Transverse colon (tissue), 4 donors: ENCODE measurements at places on chromosomes 16 and 17. TPM values are rescaled to one million over a fixed set of nuclear protein-coding genes. Genes with fewer than 3 reads are reported as not detected.

Gene MILR1
- total RNA-seq, result not detected

Gene IL21R
- 0.20 TPM for total RNA-seq

Gene NDRG4
- 4.3 TPM for total RNA-seq

Gene KRT14
- not detected for total RNA-seq

GRCh38 chr17:66398059-66398458 is 95.6 kb downstream of the PRKCA start:
- H3K4me1 ChIP-seq, result peaks cover 26% of the 10 kb centered on the region
- DNase-seq, result no peak
- no peak overlapping the region for H3K27ac ChIP-seq
- H3K27me3 ChIP-seq, result no peaks in the 10 kb centered on the region
- no peaks in the 10 kb centered on the region for H3K36me3 ChIP-seq

- no peak overlapping the region for H3K4me3 ChIP-seq
- H3K27ac ChIP-seq, result peak overlapping the region; percentile 64
- no peaks in the 10 kb centered on the region for H3K36me3 ChIP-seq
- DNase-seq, result peak; percentile 66
- H3K4me1 ChIP-seq, result peaks cover 28% of the 10 kb centered on the region
These were observed 45.3 kb downstream of the REXO5 start for GRCh38 chr16:20851601-20852000.

DNA sequence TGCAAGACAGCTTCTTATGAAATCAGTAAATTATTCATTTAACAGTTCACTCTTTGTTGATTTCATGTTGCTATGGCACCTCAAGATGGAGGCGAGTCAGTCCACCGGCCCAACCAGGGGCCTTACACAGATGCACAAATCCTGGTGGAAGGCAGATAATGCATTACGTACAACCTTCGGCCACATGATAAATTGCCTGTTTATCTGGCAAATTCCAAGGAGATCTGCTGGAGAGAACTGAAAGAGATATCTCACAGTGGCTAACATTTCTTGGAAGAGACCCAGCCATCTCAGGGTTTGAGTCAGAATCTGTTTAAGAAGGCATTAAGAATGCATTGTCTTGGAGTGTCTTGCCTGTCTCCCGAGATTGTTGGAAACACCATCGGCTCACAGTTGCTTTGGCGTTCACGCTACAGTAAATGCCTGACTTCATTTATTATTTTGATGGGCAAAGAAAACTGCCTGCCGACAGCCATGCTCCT is 225.6 kb downstream of the MSI2 start:
- H3K27ac ChIP-seq, result peak overlapping the region; percentile 11
- DNase-seq, result no peak
- H3K27me3 ChIP-seq, result no peaks in the 10 kb centered on the region
- no peak overlapping the region for H3K4me3 ChIP-seq

DNA sequence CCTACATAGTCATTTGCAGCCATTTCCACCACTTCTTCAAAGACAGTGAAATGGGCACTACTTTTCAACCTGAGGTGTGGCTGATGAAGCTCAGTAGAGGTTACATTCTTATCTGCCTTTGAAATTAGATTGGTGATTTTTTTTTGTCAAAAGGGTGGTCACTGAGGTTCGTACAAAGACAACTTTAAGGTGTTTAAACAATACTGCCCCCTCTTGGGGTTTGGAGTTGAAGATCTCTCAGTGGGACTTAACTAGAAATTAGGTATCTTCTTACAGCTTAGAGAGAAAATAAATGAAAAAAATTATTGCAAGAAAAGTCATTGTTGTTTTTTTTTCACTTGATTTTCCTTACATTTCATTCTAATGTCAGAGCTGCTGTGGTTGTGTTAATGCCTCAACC is 713.2 kb downstream of the CDH11 start:
- H3K36me3 ChIP-seq, result no peaks in the 10 kb centered on the region
- H3K4me3 ChIP-seq, result no peak overlapping the region
- H3K4me1 ChIP-seq, result peaks cover 11% of the 10 kb centered on the region
- DNase-seq, result no peak
- H3K27ac ChIP-seq, result no peak overlapping the region

- peaks cover 34% of the 10 kb centered on the region for H3K27me3 ChIP-seq
- H3K4me3 ChIP-seq, result peak overlapping the region; percentile 31
- DNase-seq, result peak; percentile 77
- peaks cover 39% of the 10 kb centered on the region for H3K4me1 ChIP-seq
These were observed 773 bp downstream of the SYNGR3 start for GRCh38 chr16:1990351-1991134.

DNA sequence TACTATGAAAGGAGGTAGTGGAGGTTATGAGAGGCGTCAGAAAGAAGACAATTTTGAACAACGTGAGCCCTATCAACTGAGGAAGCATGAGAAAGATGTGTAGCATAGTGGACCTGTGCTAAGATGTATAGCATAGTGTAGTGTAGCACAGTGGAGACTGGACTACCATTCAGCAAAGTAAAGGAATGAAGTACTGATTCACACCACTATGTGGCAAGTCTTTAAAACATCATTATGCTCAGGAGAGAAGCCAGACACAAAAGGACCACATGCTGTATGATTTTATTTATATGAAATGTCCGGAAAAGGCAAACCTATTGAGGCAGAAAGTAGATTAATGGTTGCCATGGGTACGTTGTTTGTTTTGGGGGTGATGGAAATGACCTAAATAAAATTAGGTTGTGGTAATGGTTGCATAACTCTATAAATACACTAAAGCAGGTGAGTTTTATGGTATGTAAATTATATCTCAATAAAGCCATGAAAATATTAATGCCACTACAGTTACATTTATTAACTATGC is 20.4 kb upstream of the XYLT1 start:
- no peak for DNase-seq
- H3K36me3 ChIP-seq, result no peaks in the 10 kb centered on the region
- H3K4me3 ChIP-seq, result no peak overlapping the region
- H3K27ac ChIP-seq, result no peak overlapping the region
- H3K4me1 ChIP-seq, result no peaks in the 10 kb centered on the region

GRCh38 chr16:84699147-84699711 is 571 bp upstream of the USP10 start:
- peak; percentile 17 for DNase-seq
- peak overlapping the region; percentile 98 for H3K4me3 ChIP-seq
- no peaks in the 10 kb centered on the region for H3K36me3 ChIP-seq
- H3K4me1 ChIP-seq, result peaks cover 4% of the 10 kb centered on the region

DNA sequence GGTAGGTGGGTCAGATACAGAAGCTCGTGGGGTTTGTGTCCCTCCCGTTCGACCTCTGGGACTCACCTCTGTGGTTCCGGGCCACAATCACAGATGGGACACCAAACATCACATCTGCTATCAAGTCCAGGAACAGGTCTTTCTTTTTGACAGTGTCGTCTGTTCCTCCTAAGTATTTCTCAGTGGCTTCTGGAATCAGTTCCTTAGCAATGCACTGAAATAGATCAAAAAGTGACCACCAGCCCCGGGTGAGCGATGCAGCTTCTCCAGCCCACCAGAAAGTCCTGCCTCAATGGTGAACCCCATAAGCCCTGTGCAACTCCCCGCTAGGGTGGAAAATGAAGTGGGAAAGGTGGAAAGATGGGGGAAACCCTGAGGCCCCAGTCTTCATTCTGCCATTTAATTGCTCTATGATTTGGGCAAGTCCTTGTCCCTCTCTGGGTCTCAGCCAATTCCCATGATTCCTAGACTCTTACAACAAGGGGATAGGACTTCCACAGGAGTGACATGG is 22.4 kb downstream of the CES1 start:
- no peak overlapping the region for H3K27ac ChIP-seq
- no peak overlapping the region for H3K4me3 ChIP-seq
- no peaks in the 10 kb centered on the region for H3K27me3 ChIP-seq
- DNase-seq, result no peak
